Stimulated activated CD4-positive, alpha-beta T cell treated with anti-CD3 and anti-CD28 coated beads, Interleukin-1b, Interleukin-23, amount 100 ng/mL, for 24 hours (primary cell): ENCODE measurements at places on chromosomes 2 and 18.

DNA sequence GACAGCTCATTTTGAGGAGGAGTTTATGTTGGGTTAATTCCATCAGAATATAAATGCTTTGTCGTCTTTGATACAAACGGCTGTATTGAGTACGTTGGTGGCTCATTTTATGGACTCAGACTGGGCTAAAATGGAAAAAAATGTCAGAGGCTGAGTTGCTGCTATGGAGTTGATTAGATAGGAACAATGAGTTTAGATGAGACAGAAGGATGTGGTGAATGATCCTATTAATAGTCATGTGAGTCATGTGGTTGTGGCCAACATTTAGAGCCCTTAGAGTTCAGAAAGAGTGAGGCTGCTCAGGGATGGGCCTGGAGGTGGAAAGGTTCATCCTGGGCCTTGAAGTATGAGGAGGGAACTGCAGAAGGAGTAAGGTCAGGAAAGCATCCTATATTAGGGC lies 434.2 kb downstream of the MEIS1 start:
- DNase-seq: no peak

- no peak for DNase-seq
These were observed 73.7 kb upstream of the MSTN start for GRCh38 chr2:190136259-190136658.

DNA sequence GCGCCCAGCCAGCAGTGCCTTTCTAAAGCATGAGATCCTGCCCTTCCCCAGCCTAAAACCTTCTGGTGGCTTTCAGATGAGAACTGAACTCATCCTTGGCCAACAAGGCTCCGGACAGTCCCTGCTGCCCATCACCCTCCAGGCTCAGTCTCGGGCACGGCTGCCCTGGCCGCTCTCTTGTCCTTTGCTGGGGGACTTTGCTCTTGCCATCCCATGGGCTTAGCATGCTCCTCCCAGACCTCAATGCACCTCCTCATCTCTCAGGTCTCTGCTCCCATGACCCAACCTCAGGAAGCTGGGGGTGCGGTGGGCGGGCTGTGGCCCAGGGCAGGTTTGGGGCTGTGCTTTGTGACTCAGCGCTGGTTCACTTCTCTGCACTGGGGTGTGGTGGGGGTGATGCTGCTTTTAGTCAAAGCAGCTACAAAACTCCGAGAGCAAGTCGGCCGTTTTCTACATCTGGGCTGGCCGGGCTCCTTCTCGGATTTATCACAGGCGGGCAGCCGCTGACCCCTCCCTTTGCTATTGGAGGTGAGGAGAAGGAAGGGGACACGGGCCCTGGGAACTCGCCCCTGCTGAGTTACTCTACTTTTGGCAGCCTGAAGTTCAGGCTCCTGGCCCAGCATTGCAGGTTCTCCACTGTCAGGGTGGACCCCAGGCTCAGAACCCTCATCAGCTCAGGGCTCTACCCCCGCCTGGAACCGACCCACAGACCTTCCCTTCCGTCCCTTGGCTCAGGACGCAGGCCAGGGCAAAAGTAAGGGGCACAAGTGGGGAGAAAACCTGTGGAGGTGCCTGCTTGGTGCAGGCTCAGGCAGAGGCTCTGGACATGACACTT lies 90.6 kb upstream of the TAF1B start:
- DNase-seq: peak; percentile 69

- DNase-seq: no peak
These were observed 132.2 kb downstream of the TDRD15 start for GRCh38 chr2:21256006-21256405.

GRCh38 chr2:65788556-65788955 lies 356.2 kb upstream of the SPRED2 start:
- no peak for DNase-seq

- DNase-seq: no peak
These were observed 62.1 kb downstream of the MEX3C start for GRCh38 chr18:51135364-51135763.

- no peak for DNase-seq
These were observed 8.7 kb upstream of the COL5A2 start for GRCh38 chr2:189188115-189188805.

GRCh38 chr2:136221026-136221425 lies 103.1 kb upstream of the CXCR4 start:
- DNase-seq: no peak

DNA sequence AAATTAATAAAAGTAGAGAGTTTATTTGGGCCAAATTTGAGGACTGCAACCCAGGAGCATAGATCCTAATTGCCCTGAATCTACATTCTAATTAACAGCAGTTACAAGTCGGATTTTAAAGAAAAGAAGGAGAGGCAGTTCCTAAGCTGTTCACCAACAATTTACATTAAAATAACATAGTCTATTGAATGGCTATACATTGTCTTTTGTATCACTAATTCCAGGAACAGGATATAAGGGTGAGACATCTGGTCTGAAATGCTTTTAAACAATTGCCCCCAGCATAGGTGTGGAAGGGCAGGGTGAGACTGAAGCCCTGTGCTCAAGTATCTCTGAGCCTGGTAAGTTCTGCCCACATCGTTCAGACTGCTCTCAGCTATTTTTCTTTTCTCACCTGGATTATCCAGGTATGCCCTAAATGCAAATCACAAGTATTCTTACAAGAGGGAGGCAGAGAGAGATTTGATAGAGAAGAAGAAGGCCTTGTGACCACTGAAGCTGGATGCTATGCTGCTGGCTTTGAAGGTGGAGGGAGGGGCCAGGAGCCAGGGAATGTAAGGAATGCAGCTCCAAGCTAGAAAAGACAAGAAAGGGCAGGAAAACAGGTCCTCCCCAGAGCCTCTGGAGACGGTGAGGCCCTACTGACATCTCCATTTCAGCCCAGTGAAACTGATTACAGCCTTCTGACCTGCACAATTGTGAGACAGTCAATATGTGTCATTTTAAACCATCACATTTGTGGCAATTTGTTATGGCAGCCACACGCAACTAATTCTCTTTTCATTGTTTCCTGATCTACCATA lies 189.4 kb upstream of the ARL4C start:
- DNase-seq: no peak

GRCh38 chr2:238278626-238279323 lies 9.6 kb downstream of the PER2 start:
- no peak for DNase-seq

DNA sequence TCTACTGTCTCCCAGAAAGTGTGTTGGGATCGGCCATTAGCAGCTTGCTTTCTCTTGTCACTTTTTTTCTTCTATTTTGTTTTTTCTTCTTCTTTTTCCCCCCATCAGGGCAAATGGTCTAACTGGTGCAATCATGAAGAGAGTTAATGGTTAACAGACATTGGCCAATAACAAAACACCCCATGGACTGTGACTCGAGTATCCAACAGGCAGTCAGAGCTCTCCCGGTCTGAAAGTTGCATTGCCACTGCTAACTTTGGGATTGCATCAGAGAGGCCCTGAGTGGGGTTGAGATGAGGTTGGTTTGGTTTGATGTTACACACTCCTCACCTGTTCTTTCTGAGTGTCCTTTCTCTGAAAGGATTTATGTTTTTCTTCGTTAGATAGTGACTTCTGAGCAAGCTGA lies 12.9 kb upstream of the SNORC start:
- DNase-seq: no peak

GRCh38 chr2:218387369-218388194 lies 5.5 kb downstream of the SLC11A1 start:
- no peak for DNase-seq

DNA sequence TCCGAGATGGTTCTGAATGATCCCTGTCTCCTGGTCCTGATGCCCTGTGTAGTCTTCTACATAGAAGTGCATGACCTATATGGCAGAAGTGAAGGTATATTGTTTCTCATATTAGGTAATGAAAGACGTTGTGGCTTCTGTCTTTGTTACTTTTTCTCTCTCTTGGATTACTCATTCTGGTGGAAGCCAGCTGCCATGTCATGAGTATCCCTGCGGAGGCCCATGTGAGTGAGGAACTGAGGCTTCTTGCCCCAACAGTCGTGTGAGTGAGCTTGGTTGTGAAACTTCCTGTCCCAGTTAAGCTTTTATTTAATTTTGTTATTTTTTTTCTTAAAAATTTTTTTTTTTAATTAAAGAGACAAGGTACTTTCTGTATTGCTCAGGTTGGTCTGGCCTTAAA lies 134.7 kb downstream of the UBR3 start:
- no peak for DNase-seq

GRCh38 chr2:199070322-199070949 lies 387.3 kb downstream of the SATB2 start:
- DNase-seq: no peak

DNA sequence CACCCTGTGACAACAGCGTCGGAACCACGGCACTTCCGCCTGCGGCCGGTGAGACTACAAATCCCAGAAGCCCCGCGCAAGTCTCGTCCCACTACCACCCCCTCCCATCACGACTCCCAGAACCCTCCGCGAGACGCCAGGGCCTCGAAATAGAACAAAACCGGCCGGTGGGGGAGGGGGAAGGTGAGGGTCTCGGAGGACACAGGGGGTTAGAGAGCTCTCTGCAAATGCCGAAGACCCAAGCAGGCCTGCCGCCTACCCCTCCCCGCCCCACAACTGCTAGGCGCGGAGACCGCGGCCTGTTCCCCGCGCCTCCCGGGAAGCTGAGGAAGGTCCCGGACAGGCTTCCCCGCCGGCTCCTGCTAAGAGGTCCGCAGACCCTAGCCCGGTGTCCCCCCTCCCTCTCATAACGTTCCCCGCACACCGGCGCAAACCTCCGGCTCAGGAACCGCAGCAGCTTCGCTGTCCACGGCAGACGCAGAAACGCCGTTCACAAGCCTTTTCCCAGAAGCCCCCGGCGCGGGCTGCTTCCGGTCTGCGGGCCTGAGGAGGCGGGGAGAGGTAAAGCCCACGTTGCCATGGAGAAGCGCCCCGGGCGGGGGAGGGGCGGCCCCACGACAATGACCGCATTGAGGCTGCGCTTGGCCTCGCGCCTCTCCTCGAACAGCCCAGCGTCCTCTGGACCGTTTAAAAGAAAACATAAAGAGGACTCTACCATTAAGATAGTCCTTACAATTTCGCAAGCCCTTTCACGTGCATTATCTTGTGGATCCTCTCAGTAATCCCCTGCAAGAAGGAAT lies at the start of gene ZNF24:
Gene ZNF24 (minus strand): TSS at position 485 of the 800 bp plus-strand sequence. CDS start 3,770 bp downstream, outside the sequence.
- DNase-seq: peak; percentile 89

DNA sequence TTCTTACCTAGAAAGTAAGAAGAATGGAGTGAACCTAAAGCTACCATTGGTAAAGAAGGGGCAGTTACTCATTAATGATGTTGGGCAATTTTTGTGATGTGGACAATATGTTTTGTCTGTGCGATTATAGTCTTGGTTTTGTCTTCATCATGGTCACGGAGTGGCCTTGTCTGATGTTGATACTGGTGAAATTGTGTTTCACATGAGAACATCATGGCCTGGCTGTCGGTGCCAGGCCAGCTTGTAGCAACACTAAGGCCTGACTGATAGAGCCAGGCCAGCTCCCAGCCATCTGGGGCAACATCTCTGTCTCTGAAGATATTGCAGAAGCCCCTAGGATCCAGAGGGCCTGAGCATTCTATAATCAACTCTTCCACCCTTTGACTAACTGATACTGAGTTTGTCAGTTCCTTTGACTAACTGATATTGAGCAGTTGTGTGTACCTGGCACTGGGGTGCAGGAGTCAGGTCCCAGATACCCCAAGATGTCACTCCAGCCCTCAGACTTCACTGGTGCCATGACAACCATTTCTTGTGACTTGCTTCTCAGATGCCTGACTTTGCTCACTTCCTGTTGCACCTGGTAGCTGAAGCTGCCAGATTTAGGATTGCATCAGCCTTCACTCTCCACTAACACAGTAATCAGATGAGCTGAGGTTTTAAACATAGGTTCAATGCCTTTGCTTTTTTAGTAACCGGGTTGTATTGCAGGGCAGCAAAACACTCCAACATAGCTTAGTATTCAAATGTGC lies 62.5 kb downstream of the RPIA start:
- no peak for DNase-seq

GRCh38 chr2:2879071-2879470 lies 498.5 kb downstream of the EIPR1 start:
- no peak for DNase-seq

- DNase-seq: no peak
These were observed 16.2 kb downstream of the ATF2 start for GRCh38 chr2:175151791-175152190.

DNA sequence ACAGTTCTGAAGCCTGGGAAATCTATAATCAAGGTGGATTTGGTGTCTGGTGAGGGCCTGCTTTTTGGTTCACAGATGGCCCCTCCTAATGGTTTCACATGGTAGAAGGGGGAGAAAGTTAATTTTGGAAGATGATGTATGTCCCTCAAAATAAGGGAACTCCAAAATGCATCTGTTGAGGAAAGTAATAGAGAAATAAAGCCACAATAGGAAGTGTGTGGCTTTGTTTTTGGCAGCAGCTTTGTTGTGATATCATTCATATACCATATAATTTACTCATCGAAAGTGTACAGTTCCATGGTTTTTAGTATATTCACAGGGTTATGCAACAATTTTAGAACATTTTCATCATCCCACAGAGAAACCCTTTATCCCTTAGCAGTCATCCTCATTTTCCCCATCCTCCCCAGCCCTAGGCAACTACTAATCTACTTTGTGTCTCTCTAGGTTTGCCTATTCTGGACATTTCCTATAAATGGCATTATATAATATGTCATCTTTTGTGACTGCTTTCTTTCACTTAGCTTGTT lies 274.0 kb upstream of the FAM98A start:
- no peak for DNase-seq
